Fibroblast of skin of scalp (primary cell): ENCODE measurements at places on chromosomes 1 and 21.

DNA sequence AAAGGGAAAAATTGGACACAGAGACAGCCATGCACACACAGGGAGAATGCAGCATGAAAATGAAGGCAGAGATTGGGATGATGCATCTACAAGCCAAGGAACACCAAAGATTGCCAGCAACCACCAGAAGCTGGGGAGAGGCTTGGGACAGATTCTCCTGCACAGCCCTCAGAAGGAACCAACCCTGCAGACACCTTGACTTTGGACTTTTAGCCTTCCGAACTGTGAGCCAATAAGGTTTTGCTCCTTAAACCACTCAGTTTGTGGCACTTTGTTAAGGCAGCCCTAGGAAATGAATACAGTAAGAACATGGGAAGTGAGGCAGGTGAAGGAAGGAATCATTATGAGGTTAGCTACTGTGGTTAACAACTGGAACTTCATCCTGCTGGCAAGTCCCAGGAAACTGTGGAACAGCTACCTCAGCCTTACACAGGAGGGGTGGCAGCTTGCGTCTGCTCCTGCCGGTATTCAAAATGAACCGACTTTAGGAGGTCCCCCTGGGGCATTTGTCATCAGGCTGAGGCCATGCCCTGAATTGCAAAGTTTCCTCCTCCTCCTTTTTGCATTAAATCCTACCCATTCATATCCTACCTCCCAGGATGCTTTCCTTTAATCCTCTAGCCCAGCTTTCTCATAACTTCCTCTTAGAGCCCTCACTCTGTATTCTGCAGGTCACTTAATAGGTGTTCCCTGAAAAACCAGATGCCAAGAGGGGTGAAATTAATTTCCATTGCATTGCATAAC is 15.4 kb downstream of the CD247 start:
- no peak for DNase-seq

- peak; percentile 70 for DNase-seq
These were observed 20.7 kb upstream of the LGALS8 start for GRCh38 chr1:236502972-236503639.

GRCh38 chr1:63557365-63557987 is 34.2 kb downstream of the EFCAB7 start:
- DNase-seq: peak; percentile 54

DNA sequence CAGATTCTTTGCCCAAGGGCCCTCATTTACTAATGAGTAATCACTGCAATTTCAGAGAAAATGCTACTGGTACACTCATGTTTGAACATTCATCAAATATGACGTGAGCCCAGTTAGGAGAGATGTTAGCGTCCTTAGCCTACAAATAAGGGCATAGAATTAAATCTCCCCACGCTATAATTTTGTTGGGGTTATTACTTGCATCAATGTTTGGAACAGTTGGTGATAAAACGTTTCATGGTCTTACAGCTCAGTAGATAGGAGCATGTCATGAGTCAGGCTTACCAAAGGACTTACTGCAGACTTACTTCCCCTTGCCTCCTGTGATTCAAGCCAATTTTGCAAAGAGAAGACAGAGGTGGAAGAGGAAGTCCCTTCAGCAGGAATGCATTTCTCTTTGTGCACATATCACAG is 304.0 kb downstream of the KIF26B start:
- DNase-seq: peak; percentile 29

GRCh38 chr1:147273409-147274336 is 31.2 kb downstream of the CHD1L start:
- DNase-seq: peak; percentile 84

DNA sequence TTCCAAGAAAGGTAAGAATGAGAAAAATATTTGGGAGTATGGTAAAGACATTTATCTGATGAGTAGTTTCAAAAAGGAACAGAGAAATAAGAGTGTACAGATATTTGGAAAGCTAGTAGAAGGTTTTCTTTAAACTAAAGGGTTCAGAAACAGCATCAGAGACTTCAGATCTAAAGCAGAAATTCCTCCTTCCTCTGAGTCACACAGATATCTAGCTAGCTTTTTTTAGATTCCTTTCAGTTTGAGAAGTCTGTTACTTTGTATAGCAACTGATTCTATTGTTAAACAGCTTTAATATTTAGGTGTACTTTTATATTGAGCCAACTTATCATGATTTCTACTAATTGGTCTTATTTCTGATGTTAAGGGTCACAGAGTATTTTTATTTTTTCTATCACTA is 4.7 kb downstream of the AMY2B start:
- DNase-seq: no peak

DNA sequence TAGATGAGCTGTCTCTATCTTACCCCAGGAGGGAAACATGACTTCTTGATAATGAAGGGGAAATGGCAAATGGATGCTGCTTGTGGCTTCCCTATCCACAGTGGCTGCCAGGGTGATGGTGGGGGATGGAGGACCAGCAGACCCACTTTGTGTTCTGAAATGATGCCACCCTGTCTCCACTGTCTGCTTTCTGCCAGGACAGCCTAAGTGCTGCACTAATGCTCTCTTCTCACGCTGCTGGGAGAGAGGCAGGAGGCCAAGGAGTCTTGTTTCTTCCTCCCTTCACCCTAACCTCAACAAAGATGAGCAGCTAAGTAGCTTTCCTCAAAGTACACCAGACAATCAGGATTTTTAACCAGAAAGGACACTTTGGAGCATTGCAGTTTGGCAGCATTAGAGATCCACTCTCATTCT is 36.6 kb downstream of the XCL1 start:
- DNase-seq: no peak

DNA sequence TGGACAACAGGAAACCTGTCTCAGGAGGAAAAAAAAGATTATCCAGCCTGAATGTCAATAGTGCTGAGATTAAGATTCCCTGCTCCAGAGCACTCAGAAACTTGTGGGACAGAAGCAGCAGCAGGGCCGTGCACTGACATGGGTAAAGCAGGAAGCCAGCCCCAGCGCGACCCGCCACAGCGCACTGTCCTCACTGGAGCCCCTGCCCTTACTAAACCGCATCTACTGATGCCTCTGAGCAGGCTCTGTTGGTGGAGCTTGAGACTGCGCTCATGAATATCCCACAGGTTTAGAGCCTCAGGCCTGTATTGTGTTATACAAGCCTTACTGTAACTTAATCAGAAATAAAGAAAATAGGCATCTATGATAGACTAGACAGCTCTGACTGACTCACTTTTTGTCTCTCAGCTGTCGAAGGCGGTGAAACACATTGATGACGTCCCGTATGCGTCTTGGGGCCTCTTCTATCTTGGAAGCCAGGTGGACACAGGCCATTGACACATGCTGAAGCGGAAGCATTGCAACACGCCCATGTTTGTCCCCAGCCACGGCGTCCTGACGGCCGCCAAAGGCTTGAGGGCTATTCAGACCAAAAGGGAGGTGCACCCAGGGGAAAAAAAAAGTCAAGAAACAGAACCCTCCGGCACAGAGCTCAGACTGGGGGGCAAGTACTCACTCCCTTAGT is 1.2 kb downstream of the CCNL2 start:
- no peak for DNase-seq
